ENCODE measurements at places on chromosomes 3 and 15.

GRCh38 chr15:58987036-58987435 lies 427 bp upstream of the RNF111 start:
- DNase-seq: no peak

DNA sequence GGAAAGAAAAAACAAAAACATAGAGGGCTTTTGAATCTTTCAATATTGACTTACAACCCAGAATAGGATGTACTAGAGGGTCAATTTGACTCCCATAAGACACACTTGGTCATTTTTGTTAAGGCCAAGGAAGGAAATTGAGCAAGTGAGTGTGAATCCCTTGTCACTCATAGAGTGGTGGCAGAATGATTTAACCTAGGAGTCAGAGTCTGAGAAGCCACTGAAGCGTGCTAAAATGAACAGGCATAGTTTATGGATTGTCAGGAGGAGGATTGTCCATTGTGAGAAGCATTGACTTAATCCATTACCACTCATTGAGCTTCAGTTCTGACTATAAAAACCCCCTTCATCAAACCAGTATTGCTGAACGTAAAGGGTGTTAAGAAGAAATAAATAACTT lies 8.2 kb upstream of the GCSAM start:
- no peak for DNase-seq

GRCh38 chr3:65006300-65006739 lies 318.5 kb upstream of the ADAMTS9 start:
- DNase-seq: no peak

GRCh38 chr3:124981472-124981871 lies 46.9 kb upstream of the MUC13 start:
- no peak for DNase-seq

DNA sequence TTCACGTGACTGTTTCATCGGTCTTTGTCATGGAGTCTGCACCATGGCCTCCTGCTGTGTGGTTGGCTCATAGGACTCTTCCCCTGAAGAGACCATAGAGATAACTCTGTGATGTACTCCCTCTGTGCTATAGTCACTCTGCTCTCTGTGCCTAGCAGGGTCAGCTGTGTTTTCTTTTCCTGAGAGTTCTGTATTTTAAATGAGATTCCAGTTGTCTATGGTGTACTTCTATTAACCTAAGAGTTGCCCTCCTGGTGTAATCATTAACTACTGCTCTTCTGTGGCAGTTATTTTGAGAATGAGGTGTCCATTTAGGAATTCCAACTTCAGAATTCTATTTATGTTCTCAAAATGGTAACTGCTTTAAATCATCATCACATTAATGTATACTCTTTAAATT lies 114.5 kb upstream of the ARPP21 start:
- no peak for DNase-seq

DNA sequence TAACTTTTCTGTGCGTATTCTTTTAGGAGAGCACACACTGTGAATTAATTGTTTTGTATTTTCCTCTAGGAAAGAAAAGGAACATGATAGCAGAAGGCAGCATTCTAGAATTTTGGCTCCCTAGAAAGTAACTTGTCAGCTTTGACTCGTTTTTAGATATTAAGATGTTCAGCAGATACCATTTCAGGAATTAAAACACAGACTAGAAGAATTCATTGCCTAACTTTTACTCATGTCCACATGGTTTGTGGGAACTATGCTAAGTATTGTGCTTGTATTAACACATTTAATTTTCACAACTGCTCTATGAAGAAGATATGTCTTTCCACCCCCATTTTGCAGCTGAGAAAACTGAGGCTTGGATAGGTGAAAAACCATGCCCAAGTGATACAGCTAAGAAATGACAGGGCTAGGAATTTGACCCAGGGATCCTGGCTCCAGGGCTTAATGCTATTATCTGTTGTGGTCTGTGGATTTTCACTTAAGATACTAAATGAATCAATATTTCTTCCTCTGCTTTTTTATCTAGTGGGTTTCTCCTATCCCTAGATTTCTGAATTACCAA lies 128.8 kb downstream of the MITF start:
- DNase-seq: no peak

GRCh38 chr3:151460228-151460627 lies 633 bp downstream of the IGSF10 start:
- no peak for DNase-seq

- no peak for DNase-seq
These were observed 17.1 kb upstream of the FBXL2 start for GRCh38 chr3:33260104-33260503.

- no peak for DNase-seq
These were observed 81.4 kb downstream of the NCEH1 start for GRCh38 chr3:172629470-172629869.

- DNase-seq: no peak
These were observed 263.0 kb upstream of the ATP11B start for GRCh38 chr3:182530316-182530715.

- peak; percentile 70 for DNase-seq
These were observed 51.1 kb upstream of the CHD2 start for GRCh38 chr15:92848852-92849598.

DNA sequence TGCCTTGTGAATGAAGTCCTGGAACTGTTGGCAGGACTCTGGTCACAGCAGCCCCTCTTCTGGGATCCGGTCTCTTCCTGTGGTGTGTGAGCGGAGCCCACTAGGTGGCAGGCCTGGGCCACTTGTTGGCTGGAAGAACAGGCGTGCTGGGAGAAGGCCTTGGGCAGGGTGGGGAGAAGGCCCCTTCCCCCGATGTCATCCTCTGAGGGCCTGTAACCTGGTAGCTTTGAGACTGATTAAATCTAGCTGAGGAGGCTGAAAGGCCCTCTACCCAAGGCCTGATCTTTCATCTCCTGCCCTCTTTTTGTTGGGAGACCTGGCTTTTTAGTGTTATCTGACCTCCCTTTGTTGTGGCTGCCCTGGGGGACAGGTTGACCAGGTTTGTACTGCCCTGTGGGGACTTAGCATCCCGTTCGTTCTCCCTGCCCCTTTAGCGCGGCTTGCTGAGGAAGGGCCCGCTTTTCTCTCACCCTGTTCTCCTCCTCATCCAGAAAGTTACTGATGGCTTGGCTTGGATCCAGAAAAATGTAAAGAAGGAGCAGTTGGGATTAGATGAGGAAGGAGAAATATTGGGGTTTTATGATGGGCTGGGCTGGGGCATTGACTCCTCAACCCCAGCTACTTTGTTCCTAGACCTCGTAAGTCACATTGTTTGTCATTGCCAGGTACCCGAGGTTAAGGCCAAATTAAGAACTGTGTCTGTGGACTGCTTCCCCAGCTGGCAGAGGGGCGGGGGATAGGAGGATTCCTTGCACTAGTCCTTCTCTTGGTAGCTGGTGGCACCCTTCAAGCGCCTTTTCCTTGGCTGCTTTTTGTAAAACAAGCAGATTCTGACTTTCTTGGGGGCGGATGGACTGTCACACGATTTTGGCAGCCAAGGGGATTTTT lies 48.5 kb downstream of the CHCHD6 start:
- DNase-seq: no peak

DNA sequence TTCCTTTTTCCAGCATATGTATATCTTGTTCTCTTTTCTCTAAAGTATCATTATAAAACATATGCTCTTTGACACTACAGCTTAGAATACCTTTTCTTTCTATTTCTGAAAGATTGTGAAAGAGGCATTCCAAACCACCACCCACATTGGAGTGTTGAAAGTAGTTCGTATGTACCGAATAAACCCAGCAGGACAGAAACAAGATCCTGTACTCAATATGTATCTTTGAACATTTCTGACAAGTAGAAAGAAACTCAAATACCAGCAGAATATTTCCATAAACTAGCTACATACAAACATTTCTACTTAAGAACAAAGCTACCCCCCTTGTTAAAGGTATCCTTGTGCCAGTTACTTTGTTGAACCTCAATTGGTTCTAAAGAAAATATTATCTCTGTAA lies 415.3 kb upstream of the ALCAM start:
- no peak for DNase-seq

Measured in stimulated activated naive CD4-positive, alpha-beta T cell (primary cell).